ENCODE measurements at places on chromosomes 4 and X. TPM values are rescaled to one million over a fixed set of nuclear protein-coding genes. Genes with fewer than 3 reads are reported as not detected.

GRCh38 chr4:14844061-14844460 lies 158.2 kb upstream of the CPEB2 start:
- H3K36me3 ChIP-seq = no peaks in the 10 kb centered on the region
- no peak overlapping the region for H3K27ac ChIP-seq

CXCL11 gene
- polyA plus RNA-seq = not detected

DNA sequence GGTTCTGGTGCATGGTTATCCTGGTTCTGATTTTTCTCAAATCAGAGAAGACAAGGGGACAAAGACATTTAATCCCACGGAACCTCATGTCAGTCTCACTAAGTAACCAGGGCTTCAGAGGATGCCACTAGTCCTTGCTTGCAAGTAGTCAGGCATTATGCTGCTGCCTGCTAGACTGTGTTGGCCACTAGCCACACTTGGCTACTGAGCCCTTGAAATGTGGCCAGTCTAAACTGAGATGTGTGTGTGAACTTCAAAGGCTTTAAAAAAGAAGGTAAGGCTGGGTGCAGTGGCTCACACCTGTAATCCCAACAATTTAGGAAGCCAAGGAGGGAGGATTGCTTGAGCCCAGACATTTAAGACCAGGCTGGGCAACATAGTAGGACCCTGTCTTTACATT lies 48.6 kb upstream of the IGFBP7 start:
- H3K27me3 ChIP-seq = no peaks in the 10 kb centered on the region
- DNase-seq = no peak
- H3K27ac ChIP-seq = no peak overlapping the region
- no peaks in the 10 kb centered on the region for H3K4me1 ChIP-seq
- no peaks in the 10 kb centered on the region for H3K36me3 ChIP-seq

SATL1 gene
- polyA plus RNA-seq = not detected

DNA sequence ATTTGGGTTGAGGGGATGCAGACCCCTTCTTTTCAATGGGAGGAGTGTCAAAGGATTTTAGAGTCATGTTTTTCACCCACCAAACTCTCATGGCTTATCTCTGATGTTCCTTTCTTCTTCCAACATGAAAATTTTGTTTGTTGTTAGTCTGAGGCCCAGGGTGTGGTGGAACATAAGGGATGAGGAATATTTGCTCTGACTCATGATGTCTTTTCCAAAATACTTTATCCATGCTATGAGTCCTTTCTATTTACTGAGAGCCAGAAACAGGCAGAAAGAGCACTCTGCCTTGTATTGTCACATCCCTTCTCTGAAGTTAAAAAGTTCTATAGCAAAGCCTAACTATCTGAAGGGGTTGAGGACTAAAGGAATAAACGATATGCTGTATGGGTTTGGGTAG lies 61.6 kb upstream of the GYPA start:
- H3K27me3 ChIP-seq = no peaks in the 10 kb centered on the region
- H3K4me1 ChIP-seq = no peaks in the 10 kb centered on the region
- DNase-seq = no peak
- no peak overlapping the region for H3K4me3 ChIP-seq

DNA sequence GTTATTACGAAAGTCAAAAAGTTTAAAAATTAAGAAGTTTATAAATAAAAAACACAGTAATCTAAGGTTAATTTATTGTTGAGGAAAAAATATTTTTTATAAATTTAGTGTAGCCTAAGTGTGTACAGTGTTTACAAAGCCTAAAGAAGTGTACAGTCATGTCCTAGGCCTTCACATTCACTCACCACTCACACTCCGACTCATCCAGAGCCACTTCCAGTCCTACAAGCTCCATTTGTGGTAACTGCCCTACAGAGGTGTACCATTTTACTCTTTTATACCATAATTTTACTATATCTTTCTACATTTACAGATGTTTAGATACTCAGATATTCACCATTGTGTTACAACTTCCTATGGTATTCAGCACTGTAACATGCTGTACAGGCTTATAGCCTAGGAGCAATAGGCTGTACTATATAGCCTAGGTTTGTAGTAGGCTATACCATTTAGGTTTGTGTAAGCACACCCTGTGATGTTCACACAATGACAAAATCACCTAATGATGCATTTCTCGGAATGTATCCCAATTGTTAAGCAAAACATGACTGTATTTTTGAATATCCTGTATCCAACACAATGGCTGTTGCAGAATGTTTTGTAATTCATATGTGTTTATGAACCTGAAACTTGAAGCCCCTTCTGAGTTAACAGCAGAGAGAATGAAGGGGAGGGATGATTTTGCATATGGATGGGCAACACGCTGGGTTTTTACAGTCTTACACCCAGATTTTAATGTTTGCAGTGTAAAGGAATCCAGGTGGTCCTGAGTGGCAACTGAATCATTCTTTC lies 3.1 kb downstream of the PPBP start:
- H3K27ac ChIP-seq = no peak overlapping the region
- H3K27me3 ChIP-seq = 0 out of 2 replicates have a peak, but pooled peaks cover 3% of the 10 kb centered on the region
- H3K36me3 ChIP-seq = no peaks in the 10 kb centered on the region
- H3K4me1 ChIP-seq = no peaks in the 10 kb centered on the region

DNA sequence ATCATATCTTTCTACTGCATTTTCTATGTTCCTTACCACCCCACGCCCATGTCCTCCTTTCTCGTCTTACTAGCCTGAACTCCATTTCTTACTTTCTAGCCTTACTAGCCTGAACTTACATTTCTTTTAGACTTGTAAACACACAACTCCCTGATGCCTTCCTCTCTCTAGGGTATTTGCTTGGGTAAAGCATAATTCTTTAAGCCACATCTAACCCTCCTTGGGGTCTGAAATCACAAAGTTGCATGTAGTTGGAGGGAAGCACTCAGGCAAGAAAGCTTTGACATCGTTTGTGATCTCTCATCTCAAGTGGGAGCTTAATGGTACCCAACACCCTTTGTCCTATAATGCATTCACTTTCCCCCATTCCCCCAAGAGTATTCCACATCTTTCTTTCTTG lies 124.4 kb downstream of the SPOCK3 start:
- H3K4me1 ChIP-seq = no peaks in the 10 kb centered on the region
- no peaks in the 10 kb centered on the region for H3K36me3 ChIP-seq
- H3K27me3 ChIP-seq = no peaks in the 10 kb centered on the region
- H3K4me3 ChIP-seq = no peak overlapping the region
- DNase-seq = no peak

ZNF157 gene
- not detected for polyA plus RNA-seq

- peaks cover 21% of the 10 kb centered on the region for H3K4me1 ChIP-seq
- H3K27ac ChIP-seq = no peak overlapping the region
- H3K36me3 ChIP-seq = no peaks in the 10 kb centered on the region
- no peaks in the 10 kb centered on the region for H3K27me3 ChIP-seq
- DNase-seq = peak; percentile 61
Observed at GRCh38 chr4:72390409-72390808, 178.6 kb downstream of the ADAMTS3 start.

DNA sequence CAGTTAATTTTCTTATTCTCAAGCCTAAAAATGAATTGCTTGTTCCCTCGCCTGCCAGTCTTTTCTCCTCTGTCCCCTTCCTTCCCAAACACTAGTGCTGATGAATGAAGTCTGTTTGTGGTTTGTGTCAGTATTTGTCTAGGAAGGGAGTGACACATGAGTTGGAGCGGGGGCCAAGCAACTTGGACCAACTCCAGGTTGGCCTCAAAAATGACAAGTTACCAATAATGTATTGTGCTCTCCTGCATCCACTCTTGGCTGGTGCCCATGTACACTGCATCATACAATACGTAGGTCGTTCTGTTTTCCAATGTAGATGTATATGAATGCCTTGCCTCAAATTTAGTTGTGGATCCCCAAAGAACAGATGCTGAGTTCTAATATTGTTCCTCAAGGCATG lies 223.0 kb upstream of the GPC4 start:
- no peaks in the 10 kb centered on the region for H3K36me3 ChIP-seq
- H3K4me3 ChIP-seq = no peak overlapping the region
- H3K4me1 ChIP-seq = no peaks in the 10 kb centered on the region
- no peaks in the 10 kb centered on the region for H3K27me3 ChIP-seq
- no peak overlapping the region for H3K27ac ChIP-seq

- H3K4me1 ChIP-seq = peaks cover 27% of the 10 kb centered on the region
- no peaks in the 10 kb centered on the region for H3K27me3 ChIP-seq
- H3K36me3 ChIP-seq = no peaks in the 10 kb centered on the region
- no peak for DNase-seq
Observed at GRCh38 chr4:140240237-140240636, 86.3 kb upstream of the MAML3 start.

DNA sequence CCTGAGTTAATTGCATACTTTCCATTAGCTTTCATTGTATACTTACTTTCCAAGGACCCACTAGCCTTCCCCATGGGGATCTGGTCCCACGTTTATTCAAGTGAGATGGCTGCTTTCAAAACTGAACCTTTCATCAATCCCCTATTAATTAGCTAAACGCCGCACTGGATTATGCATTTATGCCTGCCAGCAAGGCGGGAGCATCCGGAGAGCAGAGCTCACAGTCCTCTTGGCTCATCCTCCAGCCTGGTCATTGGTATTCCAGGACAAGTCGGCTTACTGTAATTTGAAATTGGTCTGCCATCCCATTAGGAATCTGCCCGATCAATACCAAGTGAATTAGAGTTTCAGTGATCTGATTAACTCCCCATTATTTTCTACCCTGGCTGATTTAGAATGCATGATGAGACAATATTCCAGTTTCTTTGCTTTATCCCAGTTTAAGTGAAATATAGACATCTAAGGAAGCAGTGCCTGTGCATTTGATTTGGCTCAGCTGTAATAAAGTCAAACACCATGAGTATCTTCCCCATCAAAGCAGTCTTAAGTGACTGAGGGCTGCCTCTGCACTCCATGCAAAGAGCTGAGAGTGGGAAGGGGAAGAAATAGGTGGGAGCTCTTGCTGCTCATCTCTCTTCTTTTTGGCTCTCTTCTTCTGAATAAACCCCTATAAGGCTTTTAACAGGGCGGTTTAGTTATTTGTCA lies 411.4 kb downstream of the GPAT3 start:
- DNase-seq = no peak
- H3K27me3 ChIP-seq = no peaks in the 10 kb centered on the region
- H3K27ac ChIP-seq = no peak overlapping the region
- no peaks in the 10 kb centered on the region for H3K36me3 ChIP-seq
- H3K4me1 ChIP-seq = peaks cover 5% of the 10 kb centered on the region
- no peak overlapping the region for H3K4me3 ChIP-seq

KLF8 gene
- polyA plus RNA-seq = 1.2 TPM

SFRP2 gene
- 1.6 TPM for polyA plus RNA-seq

DNA sequence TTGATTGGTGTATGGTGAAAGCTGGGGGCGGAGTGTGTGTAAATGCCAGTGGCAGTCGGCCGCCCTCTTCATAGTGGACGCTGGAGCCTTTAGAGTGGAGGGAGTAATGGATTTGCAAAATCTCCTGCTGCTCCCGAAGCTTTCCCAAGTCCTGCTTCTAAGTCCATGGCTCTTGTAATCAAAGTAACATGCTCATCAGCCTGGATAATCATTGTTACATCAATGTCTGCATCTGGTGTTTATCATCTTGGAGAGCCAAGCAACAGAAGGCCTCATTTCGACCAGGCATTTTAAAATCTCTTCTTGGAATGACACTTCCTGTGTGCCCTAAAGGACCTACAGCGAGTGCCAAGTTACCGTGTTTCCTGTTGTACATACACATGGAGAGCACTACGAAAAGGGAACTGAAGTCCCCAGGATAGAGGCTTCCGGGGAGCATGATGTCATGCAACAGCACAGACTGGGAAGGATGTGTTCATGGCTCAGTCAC lies 32.2 kb downstream of the UNC5C start:
- H3K27ac ChIP-seq = no peak overlapping the region
- H3K27me3 ChIP-seq = no peaks in the 10 kb centered on the region
- H3K36me3 ChIP-seq = no peaks in the 10 kb centered on the region
- H3K4me1 ChIP-seq = no peaks in the 10 kb centered on the region

DNA sequence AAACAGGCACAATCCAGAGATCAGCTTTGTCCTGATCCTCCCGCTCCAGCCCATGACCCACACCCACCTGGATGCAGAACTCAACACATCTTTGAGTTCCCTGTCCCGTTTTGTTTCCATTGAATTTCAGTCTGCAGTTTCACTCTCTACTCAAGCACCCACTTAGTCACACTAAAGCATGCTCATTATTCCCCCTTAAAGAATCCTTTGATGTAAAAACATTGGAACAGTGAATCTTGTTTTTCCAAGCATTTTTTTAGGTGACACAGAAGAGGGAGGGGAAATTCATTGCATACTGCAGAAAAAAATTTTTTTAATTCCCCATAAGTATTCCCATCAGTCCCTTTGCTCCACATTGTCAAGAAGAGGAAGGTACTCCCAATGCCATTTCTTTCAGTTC lies 249.7 kb upstream of the TTC29 start:
- no peak overlapping the region for H3K27ac ChIP-seq
- no peaks in the 10 kb centered on the region for H3K27me3 ChIP-seq
- H3K4me3 ChIP-seq = no peak overlapping the region
- DNase-seq = no peak

DNA sequence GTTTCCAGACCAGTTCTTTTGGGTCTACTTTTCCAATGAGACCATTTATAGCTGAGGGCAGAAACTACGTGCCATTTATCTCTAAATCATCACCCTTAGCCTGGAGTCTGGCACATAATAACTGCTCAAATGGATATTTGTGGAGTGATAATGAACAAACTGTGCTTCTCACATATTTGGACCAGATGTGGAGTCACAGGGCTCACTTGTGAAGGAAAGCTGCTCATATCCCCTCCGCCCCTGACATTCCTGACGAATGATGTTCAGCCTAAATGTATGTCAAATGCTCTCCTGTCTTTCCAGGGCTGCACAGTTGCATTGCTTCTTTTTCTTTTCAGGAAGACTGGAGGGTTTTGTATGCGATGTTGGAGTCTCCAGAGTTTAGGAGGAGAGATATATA lies 110.1 kb downstream of the GBA3 start:
- DNase-seq = no peak
- H3K4me1 ChIP-seq = no peaks in the 10 kb centered on the region
- no peaks in the 10 kb centered on the region for H3K27me3 ChIP-seq
- no peak overlapping the region for H3K27ac ChIP-seq
- H3K4me3 ChIP-seq = no peak overlapping the region

IQSEC2 gene
- polyA plus RNA-seq = 7.1 TPM

THAP6 gene
- 13.2 TPM for polyA plus RNA-seq

- peaks cover 26% of the 10 kb centered on the region for H3K36me3 ChIP-seq
- no peak overlapping the region for H3K27ac ChIP-seq
Observed at GRCh38 chr4:1981251-1982058, 27.3 kb downstream of the NELFA start.

DNA sequence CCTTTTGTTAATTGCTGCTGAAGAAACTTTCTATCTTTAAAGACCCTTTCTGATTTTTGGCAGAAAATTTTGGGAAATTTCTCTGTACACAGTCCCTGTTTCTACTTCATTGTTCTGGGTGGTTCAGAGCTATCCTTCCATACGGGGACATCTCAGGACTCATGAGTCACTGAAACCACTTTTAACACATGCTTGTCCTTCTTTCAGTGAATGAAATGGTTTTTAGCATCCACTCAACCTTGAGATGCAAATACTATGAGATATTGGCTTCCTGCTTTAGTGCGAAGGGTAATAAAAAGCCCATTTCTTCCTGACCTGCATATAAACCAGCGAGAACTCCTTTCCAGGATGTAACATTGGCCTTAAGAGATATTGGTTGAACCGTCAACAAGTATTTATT lies 158.0 kb downstream of the REPS2 start:
- no peak overlapping the region for H3K4me3 ChIP-seq
- H3K27me3 ChIP-seq = no peaks in the 10 kb centered on the region
- H3K4me1 ChIP-seq = no peaks in the 10 kb centered on the region
- DNase-seq = no peak
- no peak overlapping the region for H3K27ac ChIP-seq

COX7B2 gene
- polyA plus RNA-seq = not detected

CDKL2 gene
- not detected for polyA plus RNA-seq

LRIT3 gene
- polyA plus RNA-seq = not detected

- H3K36me3 ChIP-seq = no peaks in the 10 kb centered on the region
- no peak for DNase-seq
- H3K27me3 ChIP-seq = no peaks in the 10 kb centered on the region
Observed at GRCh38 chr4:164350061-164350460, 403.9 kb upstream of the SMIM31 start.

All from GM23248 (cell line).